ENCODE measurements at places on chromosomes 4 and X. TPM values are rescaled to one million over a fixed set of nuclear protein-coding genes. Genes with fewer than 3 reads are reported as not detected.

DNA sequence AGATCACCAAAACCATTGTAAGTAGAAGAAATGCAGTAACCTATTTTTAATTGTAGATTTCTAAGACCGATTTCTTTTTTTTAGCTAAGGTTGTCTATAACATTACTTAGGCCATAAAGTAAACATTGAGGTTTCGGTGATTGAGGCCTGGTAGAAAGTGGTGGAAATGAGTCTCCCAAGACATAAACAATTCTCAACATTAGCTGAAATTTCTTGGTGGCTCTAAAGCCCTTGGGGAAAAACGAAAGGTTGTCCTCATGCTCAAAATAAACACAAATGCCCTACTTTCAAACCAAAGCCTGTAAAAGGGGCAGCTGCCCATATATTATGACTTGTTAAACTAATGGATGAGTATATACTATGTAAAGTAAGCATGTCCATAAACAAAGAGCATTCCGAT lies 98.8 kb downstream of the SCFD2 start:
- DNase-seq = no peak

The SH3TC1 gene
- 36.1 TPM for polyA plus RNA-seq

- no peak for DNase-seq
These were observed 75.8 kb upstream of the IL13RA2 start for GRCh38 chrX:115093191-115093590.

DNA sequence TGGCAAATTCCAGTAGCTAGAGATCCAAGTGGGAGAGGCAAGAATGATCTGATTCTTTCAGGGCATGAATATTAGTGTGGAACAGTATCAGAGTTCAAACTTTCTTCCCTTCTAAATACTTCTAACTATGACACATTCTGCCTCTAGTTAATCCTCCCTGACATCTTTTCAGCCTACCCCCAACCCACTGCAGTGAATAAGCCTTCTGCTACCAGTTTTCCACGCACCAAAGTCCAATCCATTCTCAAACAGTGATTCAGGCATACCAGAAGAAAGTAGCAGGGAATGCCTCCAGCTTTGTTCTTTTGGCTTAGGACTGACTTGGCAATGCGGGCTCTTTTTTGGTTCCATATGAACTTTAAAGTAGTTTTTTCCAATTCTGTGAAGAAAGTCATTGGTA lies 155.4 kb upstream of the FTHL17 start:
- DNase-seq = no peak

The SMARCA1 gene
- polyA plus RNA-seq = 112 TPM

The CT45A1 gene
- polyA plus RNA-seq = not detected

DNA sequence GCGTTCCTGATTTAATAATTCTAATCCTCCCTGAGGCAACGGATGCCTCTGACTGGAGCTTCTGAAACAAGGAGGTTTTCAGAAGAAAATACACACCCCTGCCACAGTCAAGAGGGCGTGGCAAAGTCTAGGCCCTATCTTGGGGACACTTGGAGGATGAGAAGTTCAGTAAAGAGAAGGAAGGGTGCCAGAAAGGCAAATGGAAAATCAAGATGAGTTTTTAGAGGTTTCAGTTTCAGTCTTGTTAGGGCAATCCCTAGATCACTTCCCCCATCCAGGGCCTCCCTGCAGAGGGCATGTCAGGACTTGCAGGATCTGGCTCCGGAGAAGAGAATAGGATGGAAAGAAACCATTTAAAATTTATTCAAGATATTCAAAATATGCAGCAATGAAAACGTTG lies 28.5 kb upstream of the FGF2 start:
- no peak for DNase-seq

- DNase-seq = no peak
These were observed 2.3 kb upstream of the CHIC2 start for GRCh38 chr4:54066718-54067129.

The SATL1 gene
- 0.84 TPM for polyA plus RNA-seq

DNA sequence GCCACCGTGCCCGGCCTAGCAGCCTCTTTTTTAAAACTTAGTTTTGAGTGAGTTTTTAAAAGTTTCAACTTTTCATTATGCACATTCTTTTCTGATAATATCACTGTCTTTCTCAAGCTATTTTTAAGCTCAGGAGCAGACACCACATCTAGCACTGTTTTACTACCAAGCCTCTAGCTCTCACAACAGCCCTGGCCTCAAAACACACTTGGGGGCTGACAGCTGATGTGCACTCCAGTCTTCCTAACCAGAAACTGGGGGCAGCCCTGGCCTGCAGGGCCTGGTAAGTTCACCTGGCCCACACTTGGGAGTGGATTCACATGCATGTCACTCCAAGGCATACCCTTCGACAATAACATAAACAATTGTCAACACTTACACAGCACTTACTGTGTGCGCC lies 34.0 kb downstream of the CENPU start:
- no peak for DNase-seq

The ETNPPL gene
- not detected for polyA plus RNA-seq

The TBC1D9 gene
- polyA plus RNA-seq = 64.1 TPM

GRCh38 chrX:45198301-45198700 lies 2.4 kb downstream of the DIPK2B start:
- DNase-seq = no peak

DNA sequence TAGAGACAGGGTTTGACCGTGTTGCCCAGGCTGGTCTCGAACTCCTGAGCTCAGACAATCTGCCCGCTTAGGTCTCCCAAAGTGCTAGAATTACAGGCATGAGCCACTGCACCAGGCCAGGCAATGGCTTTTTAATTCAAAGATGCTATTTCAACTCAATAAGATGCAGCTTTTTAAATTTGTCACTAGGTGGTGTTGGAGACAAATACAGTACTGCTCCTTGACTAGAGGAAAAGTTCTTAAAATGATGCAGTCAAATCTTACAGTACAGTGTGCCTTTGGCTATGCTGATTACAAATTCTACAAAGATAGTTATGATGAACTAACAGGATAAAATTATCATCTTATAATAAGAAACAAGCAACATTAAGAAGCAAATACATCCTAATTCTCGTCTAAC lies 441.1 kb downstream of the KCNIP4 start:
- DNase-seq = no peak

DNA sequence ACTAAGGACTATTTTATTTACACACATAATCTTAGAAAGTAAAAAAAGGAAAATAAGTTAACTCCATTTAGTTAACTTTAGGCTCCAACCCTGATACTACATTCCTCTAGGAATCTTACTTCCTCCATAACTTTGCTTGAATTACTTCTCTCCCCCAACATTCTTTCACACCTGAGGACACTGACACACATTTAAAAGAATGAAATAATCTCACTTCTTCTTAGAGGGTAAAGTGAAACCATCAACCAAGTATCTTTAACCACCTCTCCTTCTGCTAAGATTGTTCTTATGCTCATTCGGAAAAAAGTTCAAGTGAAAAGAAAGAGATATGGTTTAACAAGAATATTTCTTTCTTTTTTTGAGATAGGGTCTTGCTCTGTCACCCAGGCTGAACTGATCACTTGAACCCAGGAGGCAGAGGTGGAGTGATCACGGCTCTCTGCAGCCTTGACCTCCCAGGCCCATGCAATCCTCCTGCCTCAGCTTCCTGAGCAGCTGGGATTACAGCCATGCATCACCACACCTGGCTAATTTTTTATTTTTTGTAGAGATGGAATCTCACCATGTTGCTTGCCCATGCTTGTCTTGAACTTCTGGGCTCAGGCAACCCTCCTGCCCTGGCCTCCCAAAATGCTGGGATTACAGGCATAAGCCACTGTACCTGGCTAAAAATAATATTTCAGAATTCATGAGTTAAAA lies 28.5 kb downstream of the SLC25A4 start:
- DNase-seq = no peak

- no peak for DNase-seq
These were observed 15.6 kb downstream of the PGK1 start for GRCh38 chrX:78119521-78120227.

GRCh38 chrX:120207009-120207605 lies 43.5 kb upstream of the ZBTB33 start:
- no peak for DNase-seq

The SLC25A5 gene
- polyA plus RNA-seq = 347 TPM

DNA sequence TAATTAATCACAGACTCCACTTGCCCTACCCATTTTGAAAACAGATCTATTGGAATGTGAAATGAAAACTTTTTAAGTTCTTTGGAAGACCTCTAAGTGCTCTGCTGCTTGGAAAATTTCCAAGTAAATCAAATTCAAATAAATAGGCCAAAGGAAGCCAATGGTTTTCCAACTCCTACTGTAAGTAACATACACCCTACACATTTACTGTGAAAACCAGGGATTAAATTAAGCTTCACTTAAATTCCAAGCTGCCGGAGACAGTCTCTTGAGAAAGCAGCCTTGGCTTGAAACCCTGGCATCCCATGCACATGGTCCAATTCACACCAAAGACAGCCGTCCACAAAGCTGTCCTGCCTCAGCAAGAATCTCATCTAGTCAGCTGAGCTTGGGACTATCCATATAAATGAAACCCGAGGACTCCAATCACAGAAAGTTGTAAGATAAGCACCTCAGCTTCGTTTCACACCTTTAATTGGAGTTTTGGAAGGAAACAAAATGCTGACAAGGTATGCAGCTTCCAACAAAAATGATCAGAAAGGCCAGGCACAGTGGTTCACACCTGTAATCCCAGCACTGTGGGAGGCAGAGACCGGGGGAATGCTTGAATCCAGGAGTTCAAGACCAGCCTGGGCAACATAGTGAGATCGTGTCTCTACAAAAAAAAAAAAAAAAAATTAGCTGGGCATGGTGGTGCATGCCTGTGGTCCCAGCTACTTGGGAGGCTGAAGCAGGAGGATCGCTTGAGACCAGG lies 88.6 kb downstream of the APBB2 start:
- no peak for DNase-seq

DNA sequence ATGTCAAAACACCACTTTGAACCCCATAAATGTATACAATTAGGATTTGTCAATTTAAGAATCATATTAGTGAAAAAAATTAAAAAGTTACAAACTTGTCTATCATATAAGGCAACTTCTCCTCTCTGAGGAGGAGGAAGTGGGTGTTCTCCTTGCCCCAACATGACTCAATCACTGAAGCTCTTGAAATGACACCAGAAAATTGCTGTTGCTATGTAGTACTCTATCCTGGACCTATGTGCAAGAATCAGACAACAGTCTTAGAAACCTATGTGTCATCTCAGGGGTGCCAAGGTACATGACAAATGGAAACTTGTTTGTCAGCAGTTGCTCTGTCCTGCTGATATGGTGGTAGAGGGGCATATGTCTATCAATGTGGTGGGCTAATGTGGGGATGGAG lies 47.7 kb downstream of the HMGB3 start:
- DNase-seq = no peak

- no peak for DNase-seq
These were observed 19.7 kb downstream of the CYSLTR1 start for GRCh38 chrX:78307665-78308064.

DNA sequence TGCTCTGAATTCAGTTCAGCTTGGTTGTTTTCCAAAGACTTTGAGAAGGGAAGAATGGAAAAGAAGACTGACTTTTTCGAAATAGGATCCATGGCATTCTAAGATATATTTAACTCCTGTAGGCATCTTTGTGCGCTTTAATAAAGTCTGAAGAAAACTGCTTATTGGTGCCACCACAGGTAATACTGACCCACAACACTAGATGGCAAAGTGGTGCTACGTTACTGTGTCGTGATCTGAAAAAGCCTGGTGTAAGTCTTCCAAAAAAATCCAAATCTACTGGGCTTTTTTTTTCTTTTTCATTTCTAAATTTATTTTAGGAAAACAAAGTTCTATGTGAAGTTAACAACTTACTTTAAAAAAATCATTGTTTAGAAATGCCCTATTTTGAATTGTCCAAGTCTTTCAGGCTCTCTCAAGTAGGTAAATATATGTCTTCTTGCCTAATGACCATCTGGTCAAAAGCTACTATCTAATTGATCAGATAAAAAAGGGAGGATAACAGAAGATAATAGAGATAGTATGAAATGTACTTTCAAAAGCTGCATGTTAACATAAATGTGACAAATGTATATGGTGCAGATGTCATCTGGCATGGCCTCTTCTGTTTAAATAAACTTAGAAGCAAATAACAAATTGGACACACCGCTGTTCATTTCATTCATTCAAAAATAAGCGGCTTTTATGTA lies 47.0 kb upstream of the MID1IP1 start:
- no peak for DNase-seq

The N4BP2 gene
- polyA plus RNA-seq = 27.8 TPM

The OTUD6A gene
- 0.09 TPM for polyA plus RNA-seq

- DNase-seq = no peak
These were observed 335.3 kb downstream of the PABPC4L start for GRCh38 chr4:133866328-133866699.

GRCh38 chr4:57153207-57153606 lies 43.0 kb upstream of the IGFBP7 start:
- DNase-seq = no peak

DNA sequence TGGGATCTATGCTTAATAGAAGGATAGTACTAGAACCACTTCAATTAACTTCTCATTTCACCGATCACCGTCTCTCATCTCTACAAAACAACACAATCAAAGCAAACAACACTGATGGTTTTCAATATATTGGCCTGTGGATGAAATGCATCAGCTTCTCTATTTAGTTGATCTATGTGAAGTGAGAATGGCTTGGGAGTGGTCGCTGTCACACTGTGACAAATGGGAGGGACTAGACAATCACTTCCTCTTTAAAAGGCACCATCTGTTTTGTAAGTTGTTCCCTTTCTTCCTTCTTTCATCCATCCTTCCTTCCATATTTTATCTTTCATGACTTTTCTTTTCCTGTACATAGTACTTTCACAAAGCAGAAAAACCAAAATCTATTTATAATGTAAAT lies 23.9 kb upstream of the NWD2 start:
- DNase-seq = no peak

The FOXR2 gene
- not detected for polyA plus RNA-seq

The SLC34A2 gene
- polyA plus RNA-seq = 27.0 TPM

- no peak for DNase-seq
These were observed 125.5 kb downstream of the C4orf51 start for GRCh38 chr4:145805490-145805889.

The LRP2BP gene
- polyA plus RNA-seq = 4.5 TPM

GRCh38 chr4:150155391-150155790 lies 77.1 kb downstream of the DCLK2 start:
- DNase-seq = no peak

The MAGEA4 gene
- not detected for polyA plus RNA-seq

GRCh38 chr4:152081024-152081423 lies 320.2 kb upstream of the GATB start:
- no peak for DNase-seq
